ENCODE measurements at places on chromosomes 4 and X.

DNA sequence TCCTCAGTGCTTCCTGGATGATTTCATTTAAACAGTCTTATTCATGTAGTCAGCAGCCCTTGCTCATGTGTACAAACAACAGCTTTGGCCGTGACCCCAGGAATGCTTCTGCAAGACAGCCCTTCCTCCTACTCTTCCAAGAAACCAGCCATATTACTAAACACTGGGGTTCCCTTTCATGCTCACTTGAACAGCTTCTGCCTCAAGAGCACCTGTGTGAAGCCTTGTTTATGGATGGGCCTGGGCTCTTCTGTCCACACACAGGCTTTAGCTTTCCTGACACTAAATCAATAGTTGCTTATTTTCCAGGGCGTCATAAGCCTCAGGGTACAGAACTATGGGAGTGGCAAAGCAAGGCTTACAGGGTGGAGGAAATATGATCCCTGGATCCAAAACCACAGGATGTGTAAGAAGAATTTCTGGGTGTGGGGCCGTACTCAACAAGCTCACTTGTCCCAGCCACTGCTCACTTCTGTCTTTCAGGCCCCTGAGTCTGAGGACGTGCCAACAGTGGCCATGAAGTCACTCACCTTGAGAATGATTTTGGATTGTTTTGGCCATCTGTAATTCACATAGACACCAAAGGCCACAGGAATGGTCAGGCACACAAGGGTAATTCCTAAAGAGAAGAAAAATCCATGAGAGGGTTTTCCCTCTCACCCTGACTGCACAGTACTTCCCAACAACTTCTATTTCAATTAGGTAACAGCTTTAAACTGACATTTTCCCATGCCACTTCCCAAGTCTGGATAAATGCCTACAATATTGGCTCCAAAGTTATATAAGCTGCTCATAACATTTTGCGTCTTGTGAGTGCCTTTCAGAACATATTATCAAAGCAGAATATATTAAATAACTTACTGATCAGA is 17.7 kb downstream of the SLC10A6 start:
- DNase-seq, result no peak

- no peak for DNase-seq
Observed at GRCh38 chr4:26737385-26737784, 123.3 kb upstream of the STIM2 start.

- DNase-seq, result no peak
Observed at GRCh38 chr4:4446434-4446833, 59.5 kb downstream of the NSG1 start.

- DNase-seq, result no peak
Observed at GRCh38 chr4:48967101-48967500, 19.0 kb upstream of the CWH43 start.

GRCh38 chr4:2652415-2653160 is 103.5 kb downstream of the TNIP2 start:
- no peak for DNase-seq

GRCh38 chr4:121370729-121371325 is 10.0 kb downstream of the QRFPR start:
- peak; percentile 34 for DNase-seq

DNA sequence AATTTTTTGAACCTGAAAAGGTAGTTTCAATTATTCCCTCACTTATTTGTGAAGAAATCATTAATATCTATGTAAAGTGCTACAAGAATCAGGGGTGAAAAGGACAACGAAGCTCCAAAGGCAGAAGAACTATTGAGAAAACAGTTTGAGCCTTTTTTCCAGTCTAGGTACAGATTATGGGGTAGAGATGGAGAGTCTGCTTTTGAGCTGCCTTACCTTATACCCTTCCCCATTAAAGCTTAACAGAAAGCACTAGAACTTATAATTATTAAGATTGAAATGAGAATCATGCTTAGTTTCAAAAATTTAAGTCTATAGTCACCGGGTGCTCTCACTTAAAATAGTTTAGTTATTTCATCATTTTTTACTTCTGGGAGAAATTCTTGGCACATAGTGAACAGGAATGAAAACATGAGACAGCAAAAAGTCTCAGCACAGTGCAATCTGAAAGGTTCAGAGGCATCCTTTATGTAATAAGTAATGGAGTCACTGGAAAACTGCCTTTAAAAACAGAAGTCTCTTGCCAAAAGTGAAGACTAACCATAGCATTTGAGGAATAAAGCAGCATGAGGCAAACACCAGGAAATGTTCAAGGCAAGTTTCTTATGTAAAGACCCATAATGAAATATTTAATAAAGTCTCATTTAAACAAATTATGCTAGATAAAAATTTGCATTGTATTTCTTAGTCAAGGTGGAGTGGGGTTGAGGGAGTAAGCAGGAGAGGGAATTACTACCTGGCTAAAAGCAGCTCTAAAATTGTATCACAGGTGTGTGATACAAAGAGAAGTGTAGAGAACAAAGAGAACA is 5.1 kb upstream of the DCLK2 start:
- DNase-seq, result no peak

GRCh38 chr4:156598138-156598681 is 373.4 kb downstream of the PDGFC start:
- DNase-seq, result no peak

DNA sequence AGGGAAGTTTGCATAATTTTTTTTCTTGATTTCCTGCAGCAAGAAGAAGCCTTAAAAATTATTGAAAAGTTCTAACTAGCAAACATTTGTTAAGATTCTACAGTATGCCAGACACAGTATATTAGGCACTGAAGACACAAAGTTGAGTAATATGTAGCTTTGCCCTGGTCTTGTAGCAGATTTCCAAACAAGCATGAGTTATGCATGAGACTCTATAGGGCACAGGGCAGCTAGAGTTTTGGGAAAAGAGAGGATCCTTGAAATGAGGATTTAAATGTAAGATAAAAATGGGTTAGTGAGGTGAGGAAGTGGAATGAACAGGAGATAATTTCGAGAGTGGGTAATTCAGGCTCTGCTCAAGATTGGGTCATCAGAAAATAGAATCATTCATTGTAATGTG is 8.6 kb upstream of the GPRIN3 start:
- no peak for DNase-seq

DNA sequence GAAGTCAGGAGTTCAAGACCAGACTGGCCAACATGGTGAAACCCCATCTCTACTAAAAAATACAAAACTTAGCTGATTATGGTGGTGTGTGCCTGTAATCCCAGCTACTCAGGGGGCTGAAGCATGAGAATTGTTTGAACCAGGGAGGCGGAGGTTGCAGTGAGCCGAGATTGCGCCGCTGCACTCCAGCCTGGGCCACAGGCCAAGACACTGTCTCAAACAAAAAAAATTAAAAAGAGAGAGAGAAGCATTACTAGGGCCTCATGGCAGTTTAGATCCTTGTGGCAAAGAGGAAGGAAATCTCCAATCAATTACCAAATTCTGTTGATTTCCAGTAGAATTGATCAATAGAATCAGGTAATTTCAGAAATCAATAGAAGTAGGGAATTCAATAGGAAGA is 16.8 kb upstream of the SLC34A2 start:
- no peak for DNase-seq

DNA sequence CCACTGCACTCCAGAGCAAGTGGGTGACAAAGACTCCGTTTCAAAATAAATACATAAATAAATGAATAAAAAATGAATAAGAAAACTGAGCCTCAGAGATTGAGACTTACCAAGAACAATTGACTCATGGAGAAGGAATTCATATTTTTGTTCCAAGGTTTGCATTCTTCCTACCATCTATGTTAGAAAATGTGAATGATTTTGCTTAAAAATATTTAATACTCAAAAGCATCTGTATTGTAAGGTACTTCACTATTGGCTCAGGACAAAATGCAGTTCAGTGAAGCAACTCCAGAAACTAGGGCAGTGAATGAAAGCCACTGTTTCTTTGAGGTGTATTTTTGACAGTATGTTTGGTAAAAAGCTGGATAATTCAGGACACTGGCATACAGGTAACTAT is 54.1 kb downstream of the XAGE2 start:
- DNase-seq, result no peak

GRCh38 chrX:10177601-10178000 is 20.8 kb downstream of the CLCN4 start:
- DNase-seq, result no peak

GRCh38 chrX:97637289-97637688 is 753.6 kb downstream of the RPA4 start:
- no peak for DNase-seq

DNA sequence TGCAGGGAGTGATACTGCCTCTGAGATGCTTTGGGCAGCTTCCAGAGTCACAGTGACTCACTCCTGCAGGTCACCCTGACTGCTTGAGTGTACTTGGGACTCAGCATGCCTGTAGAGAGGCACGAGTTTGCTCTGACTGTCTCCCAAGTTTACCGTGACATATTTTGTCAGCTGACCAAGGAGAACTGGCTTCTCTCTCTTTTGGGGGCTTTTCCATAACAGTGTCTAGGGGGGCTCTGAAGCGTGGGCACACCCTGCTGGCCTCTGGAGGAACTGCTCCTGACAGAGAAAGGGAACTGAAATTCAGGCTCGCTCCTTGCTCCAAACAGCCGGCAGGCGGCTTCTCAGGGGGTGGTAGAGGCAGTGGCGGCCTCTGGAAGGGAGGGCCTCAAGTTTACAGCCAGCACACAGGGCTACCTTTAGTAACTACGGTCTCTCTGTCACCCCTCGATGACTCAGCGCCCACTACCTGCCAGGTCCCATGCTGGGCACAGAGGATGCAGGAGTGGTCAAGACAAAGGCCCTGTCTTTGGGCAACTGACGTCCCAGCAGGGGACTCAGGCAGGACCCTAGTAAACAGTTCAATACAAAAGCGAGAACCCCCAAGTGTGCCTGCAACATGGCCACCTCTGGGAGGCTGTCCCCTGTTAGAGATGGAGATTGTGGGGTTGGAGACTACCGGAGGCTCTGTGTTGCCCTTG is 17.8 kb downstream of the ZNF185 start:
- DNase-seq, result peak; percentile 7

DNA sequence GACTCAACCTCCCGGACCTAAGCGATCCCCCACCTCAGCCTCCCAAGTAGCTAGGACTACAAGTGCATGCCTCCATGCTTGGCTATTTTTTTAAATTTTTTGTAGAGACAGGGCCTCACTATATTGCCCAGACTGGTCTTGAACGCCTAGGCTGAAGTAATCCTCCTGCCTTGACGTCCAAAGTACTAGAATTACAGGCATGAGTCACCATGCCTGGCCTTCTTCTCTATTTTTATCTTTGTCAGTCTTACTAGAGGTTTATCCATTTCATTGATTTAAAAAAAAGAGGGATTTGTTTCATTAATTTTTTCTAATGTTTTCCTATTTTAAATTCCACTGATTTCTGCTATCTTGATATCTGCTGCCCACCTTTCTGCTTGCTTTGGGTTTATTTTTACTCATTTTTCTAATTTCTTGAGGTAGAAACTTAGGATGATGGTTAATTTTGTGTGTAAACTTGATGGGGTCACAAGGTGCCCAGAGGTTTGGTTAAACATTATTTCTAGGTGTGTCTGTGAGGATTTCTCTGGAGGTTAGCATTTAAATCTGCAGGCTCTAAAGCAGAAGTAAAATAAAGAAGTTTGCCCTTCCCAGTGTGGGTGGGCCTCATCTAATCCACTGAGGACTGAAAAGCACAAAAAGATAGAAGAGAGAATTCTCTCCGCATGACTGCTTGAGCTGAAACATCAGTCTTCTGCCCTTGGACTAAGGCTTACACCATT is 116.2 kb upstream of the DCLK2 start:
- DNase-seq, result no peak

DNA sequence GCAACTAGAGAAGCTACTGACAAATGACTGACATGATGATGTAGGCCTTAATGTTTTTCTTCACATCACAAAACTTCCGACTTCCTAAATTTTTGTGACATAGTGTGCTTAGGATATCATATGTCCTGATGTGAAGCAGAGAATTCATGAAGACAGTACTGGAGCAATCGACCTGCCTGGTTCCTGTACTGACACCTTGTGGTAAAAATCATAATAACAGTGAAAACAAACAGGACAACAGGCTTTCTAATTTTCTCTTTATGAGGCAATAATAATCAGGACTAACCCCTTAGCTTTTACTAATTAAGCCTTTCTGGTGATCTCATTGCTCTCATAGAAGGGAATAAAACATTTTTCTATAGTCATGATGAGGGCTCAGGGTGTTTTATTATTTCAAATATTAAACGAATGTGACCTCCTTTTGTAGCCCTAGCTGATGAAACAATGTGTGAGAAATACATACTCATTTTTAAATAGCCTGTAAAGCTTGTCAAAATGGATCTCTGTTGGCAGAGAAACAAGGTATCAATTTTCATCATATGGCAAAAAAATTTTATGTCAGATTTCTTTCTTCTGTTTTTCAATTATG is 158.4 kb downstream of the TENT5D start:
- DNase-seq, result no peak

DNA sequence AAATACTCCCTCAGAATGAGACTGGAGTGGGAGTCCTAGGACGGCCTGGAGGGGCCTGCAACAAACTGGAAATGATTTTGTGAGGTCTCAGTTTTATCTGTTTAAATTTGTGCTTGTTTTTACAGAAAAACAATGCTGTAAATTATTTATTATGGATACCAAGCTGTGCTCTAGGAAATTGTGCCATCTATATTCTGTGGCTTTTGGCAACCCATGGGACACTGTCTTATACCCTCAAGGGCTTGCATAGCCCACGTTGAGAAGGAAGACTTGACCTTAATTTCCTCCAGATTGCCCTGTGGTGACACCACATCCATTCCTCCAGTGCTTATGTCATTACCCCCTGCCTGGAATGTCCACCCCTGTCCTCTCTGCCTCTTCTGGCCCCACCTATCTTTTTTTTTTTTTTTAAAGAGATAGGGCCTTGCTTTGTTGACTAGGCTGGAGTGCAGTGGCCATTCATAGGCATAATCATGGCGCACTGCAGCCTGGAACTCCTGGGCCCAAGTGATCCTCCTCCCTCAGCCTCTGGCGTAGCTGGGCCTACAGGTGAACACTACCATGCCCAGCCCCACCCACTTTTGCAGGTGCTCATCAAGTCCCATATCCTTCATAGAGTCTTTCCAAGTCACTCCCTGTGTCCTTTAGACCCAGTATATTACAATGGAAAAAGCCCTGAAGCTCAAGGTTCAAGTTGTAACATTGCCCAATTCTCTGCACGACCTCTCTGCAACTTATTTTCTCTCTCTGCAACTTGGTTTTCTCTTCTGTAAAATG is 77.4 kb downstream of the HPRT1 start:
- DNase-seq, result no peak

DNA sequence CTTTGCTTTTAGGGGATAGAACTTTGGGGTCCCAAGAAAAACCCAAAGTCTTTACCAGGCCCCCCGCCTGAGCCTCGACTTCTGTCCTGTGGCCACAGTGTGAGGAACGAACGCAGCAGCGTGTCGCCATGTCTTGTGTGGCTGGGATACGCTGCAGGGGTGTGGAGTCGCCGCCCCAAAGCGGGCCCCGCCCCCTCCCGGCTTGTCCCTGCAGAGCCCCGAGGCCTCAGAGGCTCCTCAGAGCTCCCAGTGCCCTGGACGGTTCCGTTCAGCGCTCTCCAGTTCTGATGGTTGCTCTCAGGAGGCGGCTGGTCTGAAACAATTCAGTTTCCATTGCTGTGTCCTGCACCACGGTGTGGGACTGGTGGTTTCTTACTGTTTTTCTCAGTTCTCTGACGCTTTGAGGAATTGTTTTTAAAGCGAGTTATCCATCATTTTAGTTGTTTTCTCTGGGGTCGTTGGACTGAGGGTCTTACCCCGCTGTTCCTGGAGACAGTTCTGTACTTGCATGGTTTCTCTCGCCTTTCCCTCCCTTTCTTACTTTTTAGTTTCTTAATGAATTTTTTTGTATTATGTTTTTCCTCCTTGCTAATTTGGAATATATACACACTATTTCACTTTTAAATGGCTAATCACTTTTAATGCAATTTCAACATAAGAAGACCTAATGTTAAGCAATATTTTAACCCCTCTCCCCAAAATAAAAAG is 1.6 kb upstream of the IDUA start:
- DNase-seq, result peak; percentile 80

Data from activated naive CD8-positive, alpha-beta T cell treated with anti-CD3 and anti-CD28 coated beads, Interleukin-2, amount 50 U/mL, for 24 hours (primary cell).